T47D (cell line): ENCODE measurements at places on chromosomes 3 and 15.

GRCh38 chr15:100940767-100941379, 21.7 kb downstream of the LRRK1 start:
- DNase-seq, result no peak

GRCh38 chr3:171797265-171797679, 13.0 kb downstream of the PLD1 start:
- DNase-seq, result no peak

DNA sequence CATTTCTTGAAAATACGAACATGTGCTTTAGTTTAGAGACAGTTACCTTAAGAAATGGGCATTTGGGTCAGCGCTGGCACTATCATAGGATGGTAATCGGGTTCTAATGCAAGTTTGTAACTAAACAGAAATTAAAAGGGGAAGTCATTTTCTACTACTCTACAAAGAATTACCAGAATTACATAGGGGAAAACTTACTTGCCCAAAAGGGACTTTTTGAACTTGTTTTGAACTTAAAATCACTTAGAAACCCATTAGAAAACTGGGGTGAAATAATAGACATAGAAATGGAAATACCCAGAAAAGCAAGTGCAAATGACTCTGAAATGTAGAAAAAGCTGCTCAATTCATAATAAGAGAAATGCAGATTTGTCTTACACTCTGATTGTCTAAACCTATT, 44.9 kb downstream of the SPATA16 start:
- DNase-seq, result no peak

DNA sequence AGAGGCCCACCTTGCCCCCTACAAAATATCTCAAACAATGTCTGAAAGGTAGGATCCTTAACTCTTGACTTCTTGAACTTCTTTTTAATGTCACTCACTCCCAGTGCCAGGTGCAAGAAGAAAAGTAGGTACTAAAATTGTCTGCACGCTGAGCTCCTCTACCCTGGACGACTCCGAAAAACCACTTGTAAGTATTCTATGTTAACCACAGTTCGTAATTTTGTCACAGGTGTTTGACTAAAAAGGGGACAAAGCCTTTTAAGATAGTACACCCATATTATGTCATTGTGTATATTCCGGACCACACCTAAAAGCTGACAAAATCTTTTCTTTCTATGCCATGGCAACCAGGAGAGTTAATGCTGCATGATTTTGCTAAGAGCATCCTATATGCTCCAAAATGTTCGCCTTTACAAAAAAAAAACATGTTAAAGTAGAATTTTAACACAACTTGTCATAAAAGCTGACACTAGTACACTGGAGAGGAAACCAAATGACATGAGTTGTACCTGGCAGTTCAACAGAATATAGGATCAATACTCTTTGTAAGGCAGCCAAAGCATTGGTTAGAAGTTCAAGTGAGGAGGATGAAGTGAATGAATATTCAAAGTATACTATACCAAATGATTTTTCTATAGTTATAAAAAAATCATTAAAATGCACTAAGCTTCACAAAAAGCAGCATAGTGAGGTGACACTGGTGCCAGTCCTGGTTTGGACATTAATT, 210.5 kb downstream of the FOXP1 start:
- no peak for DNase-seq

GRCh38 chr3:62109534-62109933, 263.8 kb downstream of the FEZF2 start:
- no peak for DNase-seq

- no peak for DNase-seq
These were observed 11.2 kb downstream of the PTH1R start for GRCh38 chr3:46888705-46889104.

DNA sequence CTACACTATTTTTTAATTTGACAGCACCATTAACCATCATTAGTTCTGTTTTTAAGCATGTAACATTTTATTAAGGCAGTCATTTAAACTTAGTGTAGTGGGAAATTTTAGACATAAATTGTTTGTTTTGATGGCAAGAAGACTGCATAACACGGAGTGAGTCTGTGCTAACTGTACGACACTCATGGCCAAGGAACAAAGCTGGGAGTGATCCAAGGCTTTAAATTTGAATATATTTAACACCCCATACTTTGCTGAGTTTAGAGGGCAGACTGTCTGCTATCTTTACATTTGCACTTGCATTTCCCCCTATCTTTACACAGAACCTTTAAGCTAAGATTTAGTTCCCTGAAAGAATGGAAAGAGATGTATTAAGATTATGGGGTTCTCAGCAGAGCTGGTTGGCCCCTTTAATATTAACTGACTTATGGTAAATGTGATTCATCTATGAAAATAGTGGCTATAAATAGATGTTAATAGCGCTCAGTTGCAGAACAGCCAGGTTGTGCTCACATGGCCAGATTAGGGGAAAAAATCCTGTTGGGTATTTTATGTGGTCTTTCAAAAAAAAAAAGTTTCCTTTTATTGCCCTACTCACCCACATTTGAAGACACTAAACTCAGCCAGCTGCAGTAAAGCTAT, 120.7 kb downstream of the CMSS1 start:
- no peak for DNase-seq

- DNase-seq, result peak; percentile 56
These were observed 47.5 kb downstream of the RAB11A start for GRCh38 chr15:65916664-65917406.
